ENCODE measurements at places on chromosomes 1 and 21.

DNA sequence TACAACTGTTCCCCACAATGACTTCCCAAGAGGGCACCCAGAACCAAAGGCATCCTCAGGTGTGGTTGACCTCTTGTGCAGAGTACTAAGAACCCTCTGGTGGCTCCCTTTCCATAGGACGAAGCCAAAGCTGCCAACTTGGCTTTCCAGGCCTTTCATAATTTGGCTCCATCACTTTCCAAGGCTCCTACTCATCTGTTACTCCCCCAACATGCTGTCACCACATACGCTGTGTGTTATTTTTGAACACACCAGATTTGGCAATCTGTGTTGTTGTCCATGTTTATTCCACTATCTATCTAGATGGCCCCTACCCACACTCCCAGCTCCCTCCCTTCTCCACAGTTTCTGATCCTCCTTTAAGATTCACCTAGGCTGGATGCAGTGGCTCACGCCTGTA is 10.2 kb upstream of the NKAIN1 start:
- DNase-seq: no peak

GRCh38 chr1:17181781-17182464 is 23.0 kb upstream of the PADI1 start:
- DNase-seq: no peak

GRCh38 chr1:219220945-219221344 is 47.3 kb downstream of the LYPLAL1 start:
- DNase-seq: no peak

- peak; percentile 39 for DNase-seq
These were observed 65.2 kb upstream of the TARBP1 start for GRCh38 chr1:234544087-234544579.

DNA sequence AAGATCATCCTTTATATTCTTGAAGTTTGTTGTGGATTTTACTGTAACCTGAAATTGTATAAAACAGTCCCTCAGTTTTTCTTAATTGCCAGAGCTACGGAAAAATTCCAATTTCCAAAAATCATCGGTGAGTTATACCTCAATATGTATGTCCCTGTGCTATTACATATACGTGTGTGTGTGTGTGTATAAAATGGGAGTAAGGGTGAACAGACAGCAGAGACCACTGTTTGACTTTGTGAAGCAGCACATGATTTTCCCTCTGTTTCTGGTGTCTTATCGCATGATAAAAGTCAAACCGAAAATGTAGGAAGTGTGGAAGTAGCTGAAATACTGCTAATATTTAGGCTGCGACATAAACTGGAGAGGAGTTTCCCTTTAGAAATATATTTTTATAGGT is 1.2 kb downstream of the OR2T1 start:
- no peak for DNase-seq

- DNase-seq: no peak
These were observed 2.6 kb upstream of the SYTL1 start for GRCh38 chr1:27339213-27339612.

GRCh38 chr1:118945489-118945888 is 42.7 kb downstream of the TBX15 start:
- no peak for DNase-seq

GRCh38 chr1:18719786-18720451 is 89.3 kb downstream of the PAX7 start:
- no peak for DNase-seq

Measured in stimulated activated CD4-positive, alpha-beta T cell treated with anti-CD3 and anti-CD28 coated beads, Interleukin-12 subunit alpha, Interleukin-12 subunit beta, amount 100 ng/mL, for 48 hours (primary cell).